ENCODE measurements at places on chromosomes 3 and 15. TPM values are rescaled to one million over a fixed set of nuclear protein-coding genes. Genes with fewer than 3 reads are reported as not detected.
A peak's percentile ranks its signal among the peaks of the same experiment; 100 is the strongest.

The MAP6D1 gene
- not detected for total RNA-seq

DNA sequence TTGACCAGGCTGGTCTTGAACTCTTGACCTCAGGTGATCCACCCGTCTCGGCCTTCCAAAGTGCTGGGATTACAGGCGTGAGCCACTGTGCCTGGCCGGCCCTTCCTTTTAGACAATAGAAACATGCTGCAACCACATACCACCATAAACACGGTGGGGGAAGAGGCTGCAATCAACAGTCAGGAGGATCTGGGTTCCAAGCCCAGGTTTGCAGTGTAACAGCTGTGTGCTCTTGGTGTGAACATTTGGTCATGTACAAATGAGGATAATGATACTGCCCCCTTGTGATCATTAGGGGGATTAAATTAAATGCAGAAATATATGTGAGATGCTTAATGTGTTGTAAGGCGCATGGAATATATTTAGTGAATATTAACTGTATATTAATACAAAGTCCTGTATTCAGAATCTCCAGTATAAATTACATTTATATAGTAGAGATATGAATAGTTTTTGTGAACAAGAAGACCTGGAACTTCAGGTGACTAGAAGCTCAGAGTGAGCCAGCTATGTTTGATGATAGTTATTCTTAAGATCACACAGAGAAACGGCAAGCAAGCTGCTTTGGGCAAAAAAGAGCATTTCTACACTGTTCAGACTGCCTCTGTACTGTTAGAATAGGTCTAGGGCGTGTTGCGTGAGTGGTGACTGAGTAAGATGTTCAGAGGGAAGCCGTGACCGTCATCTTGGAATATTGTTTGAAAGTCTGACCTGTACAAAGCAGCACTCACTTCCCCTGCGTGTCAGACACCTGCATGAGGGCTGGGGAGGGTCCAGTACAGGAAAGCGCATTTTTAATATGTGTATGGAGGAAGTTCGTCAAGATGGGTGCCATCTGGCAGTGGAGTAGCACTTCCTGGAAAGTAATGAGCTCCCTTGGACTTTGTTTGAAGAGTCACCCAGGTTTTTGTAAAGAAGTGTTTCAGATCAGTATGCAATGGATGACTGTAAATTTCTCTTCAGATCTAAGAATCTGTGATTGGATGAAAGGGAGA is 125.8 kb downstream of the PGPEP1L start:
- DNase-seq: no peak

DNA sequence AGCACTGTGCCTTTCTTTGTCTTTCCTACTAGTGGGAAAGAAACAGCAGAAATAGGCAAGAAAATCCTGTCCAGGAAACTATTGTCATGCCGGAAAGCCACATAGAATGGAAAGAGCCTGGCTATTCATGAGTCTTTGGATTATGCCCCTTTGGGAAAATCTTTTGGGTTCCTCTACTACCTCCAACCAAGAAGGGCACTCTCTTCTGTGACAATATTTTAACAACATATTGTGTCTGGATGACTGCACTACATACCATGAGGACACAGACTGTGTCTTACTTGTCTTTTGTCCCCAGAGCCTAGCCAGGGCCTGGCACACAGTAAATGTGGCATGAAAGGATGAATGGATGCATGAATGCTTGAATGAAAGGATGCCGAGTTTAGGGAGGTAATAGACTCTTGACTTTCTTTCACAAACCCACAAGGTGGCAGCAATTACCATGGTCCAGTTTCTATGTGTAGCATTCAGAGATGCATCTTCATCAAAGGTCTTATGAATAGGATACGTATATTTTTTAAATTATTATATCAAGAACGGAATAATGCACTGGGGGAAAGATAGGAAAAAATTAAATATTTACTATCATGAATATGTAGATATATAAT is 30.3 kb downstream of the ARL14 start:
- DNase-seq: peak; percentile 20

DNA sequence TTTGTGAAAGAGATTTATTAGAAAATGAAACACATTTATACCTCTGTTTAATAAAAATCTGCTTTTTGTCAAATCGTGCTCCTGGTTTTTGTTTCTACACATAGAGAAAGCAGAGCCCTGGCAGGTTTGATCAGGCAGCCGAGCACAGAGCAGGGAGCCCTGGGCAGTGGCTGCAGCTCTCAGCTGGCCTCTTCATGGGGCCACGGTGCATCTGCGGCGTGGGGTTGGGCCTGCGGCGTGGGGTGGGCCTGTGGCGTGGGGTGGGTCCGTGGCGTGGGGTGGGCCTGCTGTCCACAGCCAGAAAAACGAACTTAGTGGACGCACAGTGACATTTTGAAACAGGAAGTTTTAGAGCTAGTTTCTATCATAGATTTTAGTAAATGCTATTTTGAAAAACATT is 10.6 kb downstream of the GOLGA6L2 start:
- DNase-seq: no peak

The MPI gene
- 176 TPM for total RNA-seq

- DNase-seq: no peak
These were observed 5.0 kb downstream of the C2CD4A start for GRCh38 chr15:62071711-62072308.

DNA sequence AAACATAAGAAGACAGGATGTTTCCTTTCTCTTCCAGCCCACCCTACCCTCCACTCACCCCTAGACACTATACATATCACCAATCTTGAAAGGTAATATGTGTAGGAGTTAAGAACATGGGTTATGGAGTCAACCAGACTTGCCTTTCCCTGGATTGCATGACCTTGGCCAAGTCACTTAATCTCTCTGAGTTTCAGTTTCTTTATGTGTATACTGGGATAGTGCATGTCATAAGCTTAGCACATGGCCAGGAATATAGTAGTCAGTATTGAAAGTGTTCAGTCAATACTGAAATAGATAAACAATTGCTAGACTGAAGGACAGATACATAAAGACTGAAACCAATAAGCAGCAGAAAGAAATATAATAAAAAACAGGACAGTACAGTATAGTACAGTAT is 283.2 kb upstream of the STT3B start:
- no peak for DNase-seq

- no peak for DNase-seq
These were observed 8.4 kb downstream of the CHSY1 start for GRCh38 chr15:101243420-101243819.

DNA sequence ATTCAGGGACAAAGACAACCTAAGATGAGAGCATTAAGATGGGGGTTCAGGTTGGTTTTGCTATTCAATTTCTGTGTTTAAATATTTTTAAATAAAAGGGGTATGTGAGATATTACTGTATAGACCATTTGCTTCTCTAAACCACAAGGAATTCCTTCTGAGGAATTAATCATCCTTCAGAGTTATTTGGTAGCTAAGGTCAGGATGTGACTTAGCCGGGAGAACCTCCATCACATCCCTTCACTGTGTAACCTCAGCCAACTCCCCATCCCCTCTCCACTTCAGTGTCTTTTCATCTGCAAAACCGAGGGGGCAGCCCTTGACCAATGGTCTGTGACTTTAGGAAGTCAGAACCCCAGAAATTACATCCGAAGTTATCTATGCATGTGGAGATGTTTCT is 48.7 kb upstream of the SKOR1 start:
- no peak for DNase-seq

The ATP13A5 gene
- total RNA-seq: not detected

GRCh38 chr3:197889204-197889930 is 60.6 kb upstream of the RPL35A start:
- DNase-seq: no peak

DNA sequence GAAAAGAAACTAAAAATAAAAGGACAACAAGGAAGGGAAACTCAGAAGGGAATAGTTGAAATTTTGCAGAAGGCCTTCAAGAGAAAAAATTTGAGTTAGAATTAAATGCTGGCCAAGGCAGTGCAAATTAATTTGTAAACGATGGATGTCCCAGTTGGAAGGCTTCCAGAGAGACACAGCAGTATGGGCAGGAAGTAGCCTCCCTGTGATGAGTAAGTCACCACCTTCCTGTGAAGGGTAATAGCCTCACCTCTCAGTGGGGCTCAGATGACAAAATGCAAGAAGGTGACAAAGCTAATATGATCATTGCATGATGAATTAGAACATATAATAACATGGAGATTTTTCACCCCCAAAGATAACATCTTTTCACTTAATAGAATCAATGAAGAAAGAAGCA is 27.3 kb upstream of the TMCO5A start:
- DNase-seq: no peak

- DNase-seq: no peak
These were observed 19.1 kb downstream of the CRABP1 start for GRCh38 chr15:78359041-78359808.

GRCh38 chr3:183142199-183142598 is 20.3 kb downstream of the LAMP3 start:
- DNase-seq: no peak

DNA sequence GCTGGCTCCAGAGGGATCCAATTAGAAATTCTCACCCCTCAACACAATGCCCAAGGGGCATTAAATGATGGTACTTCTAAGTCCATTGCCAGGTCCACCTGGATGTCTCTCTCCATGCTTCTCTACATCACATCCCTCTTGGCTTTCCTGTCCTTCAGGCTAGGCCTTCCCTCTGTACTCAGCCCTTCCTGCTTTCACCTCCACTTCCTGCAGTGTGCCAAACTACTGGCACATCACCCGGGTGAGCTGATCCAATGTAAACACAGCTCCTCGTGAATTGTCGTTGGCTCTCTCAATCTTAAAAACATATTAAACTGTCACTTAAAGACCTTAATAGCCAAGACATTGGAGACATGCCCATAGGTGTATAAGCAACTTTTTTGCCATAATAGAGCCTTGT is 4.0 kb downstream of the LMCD1 start:
- peak; percentile 57 for DNase-seq

- DNase-seq: no peak
These were observed 18.0 kb downstream of the SCG5 start for GRCh38 chr15:32659340-32660155.

DNA sequence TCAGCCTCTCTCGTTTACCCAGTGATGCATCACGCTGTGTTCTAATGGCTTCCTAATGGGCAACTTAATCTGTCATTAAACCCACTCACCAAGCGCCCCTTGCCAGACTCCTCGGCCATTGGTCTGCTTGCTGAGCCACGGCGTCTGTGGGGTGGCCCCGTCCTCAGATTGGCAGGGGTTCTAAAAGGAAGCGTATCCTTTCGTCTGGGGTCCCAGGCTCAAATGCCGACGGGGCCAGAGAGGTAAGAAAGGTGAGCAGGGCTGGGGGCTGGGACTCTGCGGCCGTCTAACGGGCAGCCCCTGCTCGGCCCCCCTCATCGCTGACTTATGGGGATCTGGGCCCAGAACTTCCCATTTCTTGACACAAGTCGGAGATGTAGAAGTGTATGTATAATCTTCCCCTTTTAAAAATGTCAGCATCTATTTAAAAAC is 315.1 kb upstream of the PROK2 start:
- DNase-seq: no peak

- DNase-seq: no peak
These were observed 156.1 kb upstream of the LRRFIP2 start for GRCh38 chr3:37330466-37330865.

The NANOGP8 gene
- 1.1 TPM for total RNA-seq

GRCh38 chr3:44661189-44661588 is 12.7 kb downstream of the ZNF35 start:
- no peak for DNase-seq

DNA sequence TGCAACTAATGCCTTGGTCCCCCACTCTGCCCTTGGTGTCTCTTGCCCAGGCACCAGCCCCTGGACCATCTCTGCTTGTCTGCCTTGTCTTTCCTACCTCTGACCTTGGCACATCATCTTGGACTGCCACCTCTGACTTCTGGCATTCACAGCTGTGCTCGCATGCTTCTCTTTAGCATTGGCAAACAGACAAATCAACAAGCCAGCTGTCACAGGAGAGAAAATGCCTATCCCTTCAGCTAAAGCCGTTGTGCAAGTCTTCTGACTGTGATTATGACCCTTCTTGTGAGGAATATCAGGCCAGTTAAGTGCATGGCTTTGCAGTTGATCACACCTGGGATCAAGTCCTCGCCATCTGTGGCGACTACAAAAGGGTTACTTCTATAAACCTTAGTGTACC is 84.6 kb downstream of the PRICKLE2 start:
- no peak for DNase-seq

DNA sequence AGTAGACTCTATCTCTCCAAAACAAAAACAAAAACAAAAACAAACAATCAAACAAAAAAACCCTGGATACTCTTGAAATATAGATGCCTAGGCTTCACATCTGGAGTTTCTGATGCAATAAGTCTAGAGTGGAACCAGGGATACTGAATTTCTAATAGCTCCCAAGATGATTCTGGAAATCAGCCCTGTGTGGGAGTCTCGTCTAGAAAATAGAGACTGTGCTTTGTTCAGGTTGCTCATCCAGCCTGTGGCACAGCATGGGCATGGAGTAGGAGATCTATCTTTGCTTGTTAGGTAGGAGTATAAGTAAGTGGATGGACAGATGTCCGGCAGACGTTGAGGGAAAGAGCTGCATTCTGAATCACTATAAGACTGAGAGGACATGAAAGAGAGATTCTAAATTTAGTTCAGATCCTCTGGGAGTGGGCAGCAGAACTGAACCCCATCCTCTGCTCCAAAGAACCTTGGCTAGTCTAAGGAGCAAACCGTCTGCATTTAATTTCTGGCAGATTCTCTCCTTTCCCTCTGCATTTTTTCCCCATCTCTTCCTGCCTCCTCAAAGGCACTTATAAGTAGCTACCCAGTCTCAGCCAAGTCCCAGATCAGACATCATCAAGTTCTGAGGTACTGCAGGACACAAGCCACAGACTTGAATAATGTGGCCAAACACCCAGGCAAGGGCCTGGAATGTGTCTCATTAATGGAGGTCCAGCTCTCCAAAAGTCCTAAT is 92.6 kb upstream of the STRIT1 start:
- no peak for DNase-seq

DNA sequence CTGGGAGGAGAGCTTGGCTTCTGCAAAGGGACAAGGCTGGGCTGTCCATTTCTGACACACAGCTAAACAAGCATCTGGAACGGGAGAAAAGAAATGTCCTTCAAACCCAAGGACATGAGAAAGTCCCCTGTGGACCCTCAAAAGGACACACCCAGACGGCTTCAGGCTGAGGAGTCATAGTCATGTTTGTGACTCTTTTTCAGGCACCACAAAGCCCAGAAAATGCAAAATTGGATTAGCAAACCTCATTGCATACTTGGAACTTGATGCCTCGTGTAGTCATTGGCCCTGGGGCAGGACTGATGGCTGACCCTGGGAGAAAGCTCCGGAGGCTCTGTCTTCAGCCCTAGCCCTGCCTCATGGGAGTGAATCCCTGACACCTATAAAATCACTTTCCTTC is 21.5 kb downstream of the FAM174B start:
- no peak for DNase-seq
